Ascending aorta (tissue), 2 donors: ENCODE measurements at places on chromosomes 4 and X. TPM values are rescaled to one million over a fixed set of nuclear protein-coding genes. Genes with fewer than 3 reads are reported as not detected.

GRCh38 chr4:6201580-6202091 is 1.3 kb upstream of the JAKMIP1 start:
- DNase-seq: peak; percentile 59

GRCh38 chr4:168711197-168712140 is 214.6 kb downstream of the PALLD start:
- no peak for DNase-seq

TCEAL7 gene
- not detected for total RNA-seq

DNA sequence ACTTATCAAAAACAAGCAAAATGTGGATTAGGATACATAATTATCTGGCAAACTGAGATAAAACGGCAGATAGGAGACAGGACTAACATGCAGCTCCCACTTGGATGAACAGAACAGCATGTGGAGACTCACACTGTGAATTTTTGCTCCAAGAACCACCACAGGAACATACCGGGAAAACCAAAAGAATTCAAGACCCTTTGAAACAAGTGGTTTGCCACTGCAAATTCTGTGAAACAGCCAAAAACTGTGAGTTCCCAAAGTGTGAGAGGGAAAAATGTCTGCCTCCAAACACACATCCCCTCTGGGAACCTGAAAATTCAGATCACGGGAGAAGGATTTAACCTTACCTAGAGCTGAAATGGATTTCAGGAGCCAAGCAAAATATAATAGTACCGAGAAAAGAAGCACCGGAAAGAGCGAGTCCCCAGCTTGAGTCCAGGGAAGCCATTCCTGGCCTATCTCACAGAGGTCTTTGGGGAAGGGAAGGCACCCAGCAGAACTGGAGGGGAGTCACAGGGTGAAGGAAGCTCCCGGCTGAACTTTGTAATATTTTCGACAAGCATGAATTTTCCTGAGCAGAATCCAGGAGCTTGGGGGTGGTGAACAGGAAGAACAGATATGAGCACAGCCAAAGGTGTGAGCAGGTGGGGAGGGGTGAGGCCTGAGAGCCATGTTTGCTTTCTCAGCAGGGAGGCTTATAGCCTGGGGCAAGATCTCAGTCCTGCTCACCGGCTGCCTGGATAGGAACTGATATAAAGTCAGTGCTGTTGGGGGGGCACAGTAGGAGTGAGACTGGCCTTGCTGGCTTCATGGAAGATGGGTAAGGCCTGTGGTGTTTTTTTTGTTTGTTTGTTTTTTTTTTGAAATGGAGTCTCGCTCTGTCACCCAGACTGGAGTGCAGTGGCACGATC is 23.9 kb downstream of the MANBA start:
- DNase-seq: no peak

DNA sequence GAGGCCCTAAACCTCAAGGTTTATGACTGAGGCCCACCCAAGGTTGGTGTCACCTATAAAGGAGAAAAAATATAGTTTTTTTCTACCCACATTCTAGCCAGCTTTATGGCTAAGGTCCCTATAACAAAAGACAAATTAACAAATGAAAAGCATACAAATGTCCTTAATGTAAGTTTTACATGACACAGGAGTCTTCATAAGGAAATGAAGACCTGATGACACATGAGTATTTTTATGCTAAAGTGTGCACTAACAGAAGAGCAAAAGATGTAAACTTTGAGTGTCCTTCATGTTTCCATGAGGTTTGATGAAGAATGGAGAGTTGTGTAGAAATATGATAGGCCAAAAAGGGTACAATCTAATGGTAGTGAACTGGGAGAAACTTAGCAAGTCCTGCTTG is 114.7 kb upstream of the INTU start:
- DNase-seq: no peak

- no peak for DNase-seq
These were observed 39.6 kb downstream of the PDLIM5 start for GRCh38 chr4:94491322-94491721.

ZNF732 gene
- total RNA-seq: not detected

- no peak for DNase-seq
These were observed 502.5 kb downstream of the GRXCR1 start for GRCh38 chr4:43394976-43395375.

GRCh38 chr4:89337681-89338080 is 30.1 kb upstream of the GPRIN3 start:
- DNase-seq: no peak

DNA sequence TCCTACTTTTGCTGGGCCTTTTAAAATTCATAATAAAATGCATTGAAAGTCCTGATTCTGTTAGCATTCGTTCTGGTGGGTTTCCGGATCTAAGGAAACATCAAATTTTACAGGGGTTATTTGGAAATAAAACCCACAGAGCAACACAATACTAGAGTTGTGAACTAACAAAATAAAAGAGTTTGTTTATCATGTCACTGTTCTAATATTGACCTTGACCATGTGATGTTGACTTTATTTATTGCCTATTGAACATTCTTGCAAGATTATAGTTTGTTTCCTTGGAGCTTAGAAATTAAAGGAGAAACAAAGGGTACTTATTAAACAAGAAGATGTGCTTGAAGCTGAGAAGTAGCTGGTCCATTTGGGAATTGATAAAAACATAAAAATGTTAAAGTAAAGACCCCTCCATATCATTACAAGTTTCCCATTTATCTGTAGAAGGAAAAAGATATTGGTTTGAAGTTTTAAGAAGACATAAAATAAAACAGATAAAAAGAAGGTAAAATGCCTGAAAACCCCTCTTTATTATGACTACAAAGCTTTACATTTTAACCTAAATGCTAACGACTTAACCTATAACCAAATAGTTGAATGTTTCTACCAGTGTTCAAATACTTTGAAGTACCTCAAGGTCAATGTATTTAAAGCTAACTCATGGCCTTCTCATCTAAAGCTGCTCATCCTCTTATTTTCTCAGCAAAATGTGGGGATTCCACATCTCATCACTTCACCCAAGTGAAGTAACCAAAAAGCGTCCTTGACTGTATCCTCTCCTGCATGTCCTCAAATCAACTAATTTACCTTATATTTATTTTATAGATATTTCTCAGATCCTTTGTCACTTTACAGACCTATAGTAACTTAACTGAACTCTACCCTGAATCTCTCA is 179.6 kb downstream of the GASK1B start:
- no peak for DNase-seq

DNA sequence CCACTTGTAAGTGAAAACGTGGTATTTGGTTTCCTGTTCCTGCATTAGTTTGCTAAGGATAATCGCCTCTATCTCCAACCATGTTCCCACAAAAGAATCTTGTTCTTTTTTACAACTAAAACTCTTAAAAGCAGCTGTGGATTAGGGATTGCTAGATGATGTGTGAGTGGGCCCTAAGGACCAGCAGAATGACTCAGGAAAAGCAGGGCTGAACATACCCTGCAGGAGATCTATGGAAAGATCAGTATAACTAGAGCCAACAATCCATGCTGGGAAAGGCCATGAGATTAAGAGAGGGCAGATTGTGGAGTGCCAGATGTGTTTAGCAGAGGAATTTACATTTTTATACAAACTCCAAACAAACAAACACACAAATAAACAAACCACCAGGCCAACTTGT is 128.4 kb upstream of the TMEM164 start:
- DNase-seq: no peak

IL2 gene
- not detected for total RNA-seq

MGAT4D gene
- total RNA-seq: not detected

TMEM144 gene
- 4.0 TPM for total RNA-seq

GRCh38 chrX:5774446-5774845 is 454.2 kb downstream of the NLGN4X start:
- no peak for DNase-seq

- DNase-seq: peak; percentile 93
These were observed 2.9 kb downstream of the MAML3 start for GRCh38 chr4:140150886-140151698.

SEPTIN11 gene
- total RNA-seq: 48.0 TPM

FRMPD4 gene
- not detected for total RNA-seq

- no peak for DNase-seq
These were observed 63.5 kb downstream of the SHROOM3 start for GRCh38 chr4:76498550-76498949.

PGAM4 gene
- not detected for total RNA-seq

- DNase-seq: no peak
These were observed 3.3 kb downstream of the SETD7 start for GRCh38 chr4:139552517-139553307.

- DNase-seq: no peak
These were observed 27.0 kb upstream of the ZNF280C start for GRCh38 chrX:130295519-130296296.

DNA sequence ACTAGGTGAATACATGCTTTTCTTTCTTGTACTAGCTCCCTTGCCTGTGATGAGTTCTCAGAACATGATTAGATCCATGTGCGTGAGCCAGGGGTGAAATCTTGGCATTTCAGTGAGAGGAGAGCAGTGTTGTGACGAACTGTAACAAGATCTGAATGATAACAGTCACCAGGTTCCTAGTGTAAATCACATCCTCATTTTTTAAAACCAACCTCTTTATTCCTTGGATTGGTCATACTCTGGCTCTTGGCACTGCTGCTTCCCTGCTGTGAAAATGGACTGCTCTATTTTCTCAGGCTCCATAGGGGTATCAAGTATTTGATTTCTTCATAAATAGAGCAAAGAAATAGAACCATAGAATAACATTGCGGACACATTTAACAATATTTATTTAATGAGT is 206.3 kb downstream of the SLC4A4 start:
- no peak for DNase-seq

GRCh38 chr4:147755561-147756295 is 23.8 kb downstream of the ARHGAP10 start:
- no peak for DNase-seq

SATL1 gene
- total RNA-seq: not detected

DNA sequence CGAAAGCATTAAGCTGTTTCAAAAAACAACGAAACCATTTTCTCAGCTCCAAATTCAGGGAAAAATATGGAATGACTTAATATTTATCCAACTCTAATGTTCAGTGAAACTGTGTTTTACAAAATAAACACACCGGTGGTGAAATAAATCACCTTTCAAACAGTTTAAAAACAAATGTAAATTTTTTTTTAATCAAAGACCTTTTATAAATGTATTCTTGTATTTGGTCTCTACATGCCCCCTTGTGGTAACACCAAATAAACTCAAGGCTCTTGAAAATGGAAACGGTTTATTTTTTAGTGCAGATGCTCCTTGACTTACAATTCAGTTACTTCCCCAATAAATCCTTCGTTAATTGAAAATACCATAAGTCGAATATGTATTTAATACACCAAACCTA is 45.8 kb upstream of the ITM2A start:
- DNase-seq: no peak

DNA sequence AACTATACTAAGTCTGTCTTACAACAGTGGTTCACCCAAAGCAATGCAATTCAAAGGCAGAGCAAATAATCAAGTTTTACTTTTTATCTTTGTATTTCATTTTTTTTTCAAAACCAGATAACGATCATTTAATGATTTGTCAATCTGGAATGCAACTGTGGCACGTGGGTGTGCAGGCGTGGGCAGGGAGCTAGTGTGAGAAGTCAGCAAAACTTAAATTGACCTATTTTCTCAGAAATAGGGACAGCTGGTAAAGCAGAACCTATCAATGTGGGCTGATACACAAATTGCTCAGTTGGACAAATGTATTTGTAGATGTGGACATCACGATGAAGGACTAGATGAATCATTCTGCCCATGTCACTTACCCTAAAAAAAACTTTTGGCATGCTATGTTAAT is 105.6 kb downstream of the CBLL2 start:
- no peak for DNase-seq

GRCh38 chrX:4315891-4316290 is 602.4 kb upstream of the PRKX start:
- DNase-seq: no peak

GRCh38 chr4:23932901-23933308 is 43.1 kb upstream of the PPARGC1A start:
- DNase-seq: no peak

ITIH6 gene
- total RNA-seq: not detected

- no peak for DNase-seq
These were observed 595 bp upstream of the PYURF start for GRCh38 chr4:88524171-88524570.

- DNase-seq: no peak
These were observed 128.3 kb upstream of the TRIM2 start for GRCh38 chr4:153075836-153076518.

RBM47 gene
- total RNA-seq: 7.1 TPM

- peak; percentile 45 for DNase-seq
These were observed 42.1 kb upstream of the CENPU start for GRCh38 chr4:184775854-184776555.
